Suppressor macrophage treated with lipopolysaccharide for 1 hour (primary cell): ENCODE measurements at places on chromosomes 13 and 19.
A peak's percentile ranks its signal among the peaks of the same experiment; 100 is the strongest.

DNA sequence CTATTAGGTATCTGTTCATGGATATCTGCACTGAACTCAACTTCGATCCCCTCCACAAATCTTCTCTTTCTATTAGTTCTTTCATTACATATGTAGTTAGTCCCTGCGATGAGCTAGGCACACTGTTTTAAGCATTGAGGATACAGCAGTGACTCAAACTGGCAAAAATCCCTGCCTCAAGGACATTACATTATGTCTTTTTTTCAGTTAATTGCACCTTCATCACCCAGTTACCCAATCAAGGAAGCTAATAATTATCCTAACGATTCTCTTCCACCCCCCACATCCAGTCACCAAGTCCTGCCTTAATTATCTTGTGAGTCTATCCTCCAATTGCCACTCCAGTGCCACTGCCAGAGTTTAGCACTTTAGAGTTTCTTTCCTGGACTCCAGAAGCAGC lies 89.3 kb downstream of the C13orf42 start:
- DNase-seq = no peak

- DNase-seq = no peak
Observed at GRCh38 chr19:53057904-53058580, 13.5 kb downstream of the ERVV-2 start.

DNA sequence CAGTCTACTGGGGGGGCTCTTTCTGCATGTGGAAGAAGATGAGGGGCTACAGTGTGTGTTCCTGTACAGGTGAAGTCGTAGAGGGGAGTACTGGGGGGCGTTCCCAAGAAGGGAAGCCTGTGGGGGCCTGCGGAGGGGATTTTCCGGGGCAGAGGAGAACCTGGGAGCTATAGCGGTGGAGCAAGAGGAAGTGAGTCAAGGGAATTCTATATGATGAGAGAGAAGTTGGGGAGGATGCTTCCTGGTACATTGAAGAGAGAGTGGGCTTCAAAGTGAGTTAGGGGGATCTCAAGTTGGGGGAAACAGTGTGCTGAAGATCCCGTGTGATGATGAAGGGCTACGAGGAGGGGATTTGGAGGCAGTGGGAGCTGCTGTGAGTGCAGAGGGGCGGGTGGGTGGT lies 1.9 kb upstream of the CACNG8 start:
- peak; percentile 39 for DNase-seq

GRCh38 chr13:42384265-42384664 lies 112.3 kb downstream of the AKAP11 start:
- no peak for DNase-seq

DNA sequence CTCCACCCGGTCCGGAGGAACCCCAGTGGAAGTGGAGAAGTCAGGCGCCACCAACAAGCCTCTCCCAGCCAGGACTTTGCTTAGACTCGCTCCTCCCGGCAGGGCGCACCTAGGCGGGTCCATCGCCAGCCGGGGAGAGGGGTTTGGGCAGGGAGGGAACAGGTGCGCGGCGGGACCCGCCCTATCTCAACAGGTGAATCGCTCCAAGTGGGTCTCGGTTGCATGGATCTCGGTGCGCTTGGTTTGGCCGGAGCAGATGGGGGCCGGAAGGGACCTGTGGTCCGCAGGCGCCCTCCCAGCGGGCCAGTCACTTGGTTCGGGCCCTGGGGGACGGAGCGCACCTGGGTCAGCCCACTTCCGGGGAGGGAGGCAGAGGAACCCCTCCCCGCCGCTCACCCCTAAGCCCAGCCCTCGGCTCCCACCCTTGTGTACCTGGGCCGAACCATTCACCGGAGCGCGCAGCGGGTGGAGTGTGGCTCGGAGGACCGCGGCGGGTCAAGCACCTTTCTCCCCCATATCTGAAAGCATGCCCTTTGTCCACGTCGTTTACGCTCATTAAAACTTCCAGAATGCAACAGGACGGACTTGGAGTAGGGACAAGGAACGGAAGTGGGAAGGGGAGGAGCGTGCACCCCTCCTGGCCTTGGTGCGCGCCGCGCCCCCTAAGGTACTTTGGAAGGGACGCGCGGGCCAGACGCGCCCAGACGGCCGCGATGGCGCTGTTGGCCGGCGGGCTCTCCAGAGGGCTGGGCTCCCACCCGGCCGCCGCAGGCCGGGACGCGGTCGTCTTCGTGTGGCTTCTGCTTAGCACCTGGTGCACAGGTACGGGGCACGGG lies at the start of gene LSR:
TSS of gene LSR (plus strand) at position 693 of the 836 bp plus-strand sequence. CDS start at position 714, 21 bp downstream.
- no peak for DNase-seq

- DNase-seq = no peak
Observed at GRCh38 chr13:23201870-23202269, 21.1 kb downstream of the SGCG start.

DNA sequence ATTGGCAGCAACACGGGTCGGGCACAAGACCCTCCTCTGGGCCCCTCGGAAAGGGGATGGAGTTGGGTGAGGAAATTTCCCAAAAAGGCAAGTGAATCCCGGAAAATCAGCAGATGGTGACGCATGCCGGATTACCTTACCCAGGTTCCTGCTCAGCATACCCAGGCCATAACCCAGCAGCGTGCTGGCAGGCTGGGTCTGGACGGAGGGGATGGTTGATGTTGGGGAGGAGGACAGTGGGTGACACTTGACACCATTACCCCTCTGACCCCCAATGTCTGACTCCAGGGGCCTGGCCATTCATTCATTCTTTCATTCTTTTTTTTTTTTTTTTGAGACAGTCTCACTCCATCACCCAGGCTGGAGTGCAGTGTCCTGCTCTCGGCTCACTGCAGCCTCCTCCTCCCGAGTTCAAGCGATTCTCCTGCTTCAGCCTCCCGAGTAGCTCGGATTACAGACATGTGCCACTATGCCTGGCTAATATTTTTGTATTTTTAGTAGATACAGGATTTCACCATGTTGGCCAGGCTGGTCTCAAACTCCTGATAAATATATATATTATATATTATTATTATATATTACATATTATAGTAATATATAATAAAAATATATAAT lies 799 bp downstream of the PVR start:
- peak; percentile 57 for DNase-seq

- DNase-seq = no peak
Observed at GRCh38 chr13:46628622-46629365, 75.8 kb downstream of the LRCH1 start.
